Ammon's horn (tissue), 1 donor: ENCODE measurements at places on chromosomes 1 and 21.

- DNase-seq, result peak; percentile 8
These were observed 146.5 kb upstream of the LYPLAL1 start for GRCh38 chr1:219027146-219027673.

DNA sequence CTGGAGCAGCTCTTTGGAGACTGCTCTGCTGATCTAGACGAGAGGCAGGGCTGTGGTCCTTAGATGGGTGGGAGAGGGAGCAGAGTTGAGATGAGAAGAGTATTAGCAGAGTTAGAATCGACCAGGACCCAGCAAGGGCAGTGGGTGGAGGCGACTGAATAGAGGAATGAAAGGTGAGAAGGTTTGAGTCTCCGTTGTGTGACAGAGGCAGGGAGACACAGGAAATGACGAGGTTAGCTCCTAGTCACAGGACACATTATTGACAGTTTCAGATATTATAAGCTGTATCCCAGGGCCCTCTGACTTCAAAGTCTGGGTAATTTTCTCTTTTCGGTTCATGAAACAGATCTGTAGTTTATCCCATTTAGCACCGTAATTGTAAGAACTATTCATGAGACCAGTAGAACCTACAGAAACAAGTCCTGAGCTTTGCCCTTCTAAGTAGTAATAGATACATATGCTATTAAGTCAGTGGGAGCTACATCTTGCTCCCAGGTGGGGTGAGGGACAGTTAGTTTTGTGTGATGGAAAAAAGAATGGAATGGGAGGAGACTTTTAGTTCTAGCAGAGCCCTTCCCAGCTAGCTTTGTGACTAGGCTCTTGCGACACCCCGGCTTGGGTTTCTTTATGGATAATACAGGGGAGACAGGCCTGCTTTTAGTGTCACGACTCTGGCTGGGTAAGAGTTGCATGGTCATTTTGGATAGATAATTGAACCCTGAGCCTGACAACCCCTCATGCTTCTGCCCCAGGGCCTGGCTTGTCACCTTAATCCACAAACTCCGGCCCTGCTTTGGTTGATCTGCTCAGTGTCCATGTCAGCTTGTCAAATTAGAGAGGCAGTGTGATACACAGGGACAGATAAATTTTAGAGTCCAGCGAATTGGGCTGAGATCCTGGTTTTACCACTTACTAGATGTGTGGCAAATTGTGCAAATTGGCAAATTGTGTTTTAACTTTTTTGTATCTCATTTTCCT is 70.2 kb downstream of the UCK2 start:
- DNase-seq, result no peak

DNA sequence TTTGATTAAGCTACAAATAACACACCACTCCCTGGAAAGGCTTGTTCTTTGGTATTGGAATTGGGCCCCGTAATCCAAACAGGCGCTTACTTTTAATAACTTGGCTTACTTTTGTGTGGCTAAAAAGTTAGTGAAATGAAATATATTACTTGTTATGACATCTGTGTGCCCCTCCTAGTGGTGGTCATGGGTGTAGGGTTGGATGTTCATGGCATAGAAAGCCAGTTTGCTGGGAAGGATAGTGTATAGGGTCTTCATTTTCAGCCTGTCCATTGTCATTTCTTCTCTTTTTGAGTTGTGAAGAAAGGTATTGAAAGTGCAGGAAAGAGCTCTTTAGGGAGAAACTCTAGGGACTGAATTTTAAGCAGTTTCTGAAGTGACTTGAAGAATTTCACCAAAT is 5.9 kb downstream of the CDC14A start:
- DNase-seq, result no peak

- DNase-seq, result no peak
These were observed 52.8 kb upstream of the RPL11 start for GRCh38 chr1:23638786-23639241.

DNA sequence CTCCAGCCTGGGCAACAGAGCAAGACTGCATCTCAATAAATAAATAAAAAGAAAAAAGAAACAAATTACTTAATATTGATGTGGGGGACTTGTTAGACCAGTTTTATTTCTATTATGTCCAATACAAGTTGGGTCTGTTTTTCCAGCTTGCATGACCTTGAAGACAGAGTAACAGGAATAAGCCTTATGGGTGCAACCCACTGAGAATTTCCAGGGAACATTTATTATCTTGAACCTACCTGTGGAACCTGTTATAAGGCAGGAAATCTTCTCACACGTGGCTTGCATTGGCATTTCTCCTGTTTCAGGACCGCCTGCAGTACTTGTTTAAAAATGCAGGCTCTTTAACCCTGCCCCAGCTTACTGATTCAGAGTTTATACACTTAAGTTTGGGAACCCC is 64.0 kb downstream of the ZBTB17 start:
- DNase-seq, result no peak

GRCh38 chr21:33027401-33028286 is 1.9 kb downstream of the OLIG2 start:
- DNase-seq, result no peak

DNA sequence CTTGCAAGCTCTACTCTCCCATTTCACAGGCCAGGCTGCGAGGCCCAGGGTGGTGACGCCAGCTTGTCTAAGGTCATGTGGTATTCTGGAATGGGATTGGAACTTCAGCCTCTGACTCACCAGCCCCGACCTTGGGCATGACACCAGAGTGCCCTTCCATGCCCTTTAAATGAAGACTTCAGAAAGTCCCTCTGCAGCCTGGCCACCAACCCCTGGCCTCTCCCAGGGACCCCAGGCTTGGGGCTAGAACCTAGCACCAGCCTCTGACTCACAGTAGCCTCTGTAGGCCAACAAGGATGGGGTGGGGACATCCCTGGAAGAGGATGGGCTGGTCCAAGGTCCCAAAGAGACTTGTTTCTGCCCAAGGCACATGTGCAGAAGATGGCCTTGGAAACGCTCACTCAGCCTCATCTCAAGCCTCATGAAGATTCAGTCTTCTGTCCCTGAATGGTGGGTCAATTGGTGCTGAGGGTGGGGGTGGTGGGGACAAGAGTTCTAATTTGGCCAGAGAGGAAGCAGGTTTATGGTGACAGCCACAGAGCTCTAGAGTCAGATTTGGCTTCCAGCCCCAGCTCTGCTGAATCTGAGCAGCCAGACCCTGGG is 36.1 kb upstream of the RUNX3 start:
- DNase-seq, result no peak

DNA sequence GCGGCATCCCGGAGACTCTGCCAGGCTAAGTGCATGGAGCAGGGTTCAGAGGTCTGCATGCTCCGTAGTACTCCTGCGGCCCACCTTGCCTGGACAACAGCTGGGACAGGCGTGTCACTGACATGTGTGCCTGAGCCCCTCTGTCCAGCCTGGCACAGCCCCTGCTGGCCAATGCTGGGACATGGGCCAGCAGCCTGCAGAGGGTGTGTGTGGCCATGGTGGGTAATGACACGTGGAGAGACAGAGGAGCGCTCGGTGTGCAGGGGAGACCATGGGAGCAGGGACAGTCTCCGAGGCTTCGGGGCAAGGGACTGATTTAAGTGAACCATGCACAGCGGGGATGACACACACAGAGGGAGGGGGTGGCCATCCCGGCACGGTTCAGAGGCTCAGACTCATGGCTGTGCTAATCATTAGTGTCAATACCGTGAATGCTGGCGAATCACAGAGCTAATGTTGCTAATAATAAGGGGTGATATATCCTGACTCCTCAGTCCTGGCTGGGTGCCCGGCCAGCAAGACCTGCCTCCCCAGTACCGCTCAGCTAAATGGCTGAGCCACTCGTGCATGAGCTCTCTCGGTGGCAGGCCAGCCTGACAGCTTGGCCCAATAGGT is 41.5 kb downstream of the IGSF21 start:
- no peak for DNase-seq

DNA sequence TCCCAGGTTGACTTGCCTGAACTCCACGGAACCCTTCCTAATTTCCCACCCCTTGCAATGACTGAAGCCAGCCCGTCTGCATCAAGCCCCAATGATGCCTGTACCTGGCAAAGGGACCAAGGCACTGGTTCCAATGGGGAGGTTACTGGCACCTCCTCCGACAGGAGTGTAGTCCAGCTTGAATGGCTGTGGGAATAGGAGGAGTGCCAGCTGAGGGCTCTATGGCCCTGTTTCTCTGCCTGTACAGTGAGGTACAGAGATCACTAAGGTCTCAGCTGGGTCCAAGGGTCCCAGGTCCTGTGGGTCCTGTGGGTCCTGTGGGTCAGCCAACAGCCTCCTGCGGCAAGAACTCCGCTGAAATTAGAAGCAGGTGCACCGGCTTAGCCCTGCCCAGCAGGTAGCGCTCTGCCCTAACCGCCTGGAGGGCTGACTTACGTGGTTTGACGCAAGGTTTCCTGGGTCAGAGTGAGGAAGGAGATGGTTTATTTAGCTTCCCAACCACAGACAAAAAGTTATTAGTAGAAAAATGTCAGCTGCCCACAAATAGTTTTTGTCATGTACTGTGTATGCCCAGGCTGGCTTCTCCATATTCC is 9.9 kb upstream of the SPRR4 start:
- DNase-seq, result no peak

- no peak for DNase-seq
These were observed 692.4 kb downstream of the KCNT2 start for GRCh38 chr1:195915826-195916225.

DNA sequence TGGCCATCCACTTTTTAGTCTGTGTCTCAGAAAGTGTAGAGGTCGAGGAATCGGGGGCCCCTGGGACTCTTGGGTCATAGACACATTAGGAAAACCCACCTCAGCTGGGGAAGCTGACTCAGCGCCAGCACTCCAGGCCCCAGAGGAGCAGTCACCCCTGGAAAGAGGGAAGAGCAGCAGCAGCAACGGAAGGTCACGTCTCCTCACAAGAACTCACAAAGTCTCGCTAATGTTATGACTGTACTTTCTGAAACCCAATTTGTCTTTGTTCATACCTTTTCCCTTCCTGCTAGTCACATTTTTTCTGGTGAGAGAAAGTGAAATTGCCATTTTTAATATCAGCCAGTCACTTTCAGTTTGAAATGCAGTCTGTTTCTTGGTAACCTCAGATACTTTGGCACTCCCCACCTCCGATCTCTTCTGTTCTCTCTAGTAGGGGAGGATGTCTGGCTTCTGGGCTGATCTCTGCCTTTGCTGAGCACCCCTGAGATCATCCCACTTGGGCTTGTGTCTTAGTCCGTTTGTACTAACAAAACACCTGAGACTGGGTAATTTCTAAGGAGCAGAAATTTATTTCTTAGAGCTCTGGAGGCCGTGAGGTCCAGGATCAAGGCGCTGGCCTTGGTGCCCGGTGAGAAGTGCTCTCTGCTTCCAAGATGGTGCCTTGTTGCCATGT is 6.0 kb upstream of the NLRP3 start:
- DNase-seq, result no peak

GRCh38 chr21:44347911-44348451 is 5.4 kb upstream of the TRPM2 start:
- no peak for DNase-seq

DNA sequence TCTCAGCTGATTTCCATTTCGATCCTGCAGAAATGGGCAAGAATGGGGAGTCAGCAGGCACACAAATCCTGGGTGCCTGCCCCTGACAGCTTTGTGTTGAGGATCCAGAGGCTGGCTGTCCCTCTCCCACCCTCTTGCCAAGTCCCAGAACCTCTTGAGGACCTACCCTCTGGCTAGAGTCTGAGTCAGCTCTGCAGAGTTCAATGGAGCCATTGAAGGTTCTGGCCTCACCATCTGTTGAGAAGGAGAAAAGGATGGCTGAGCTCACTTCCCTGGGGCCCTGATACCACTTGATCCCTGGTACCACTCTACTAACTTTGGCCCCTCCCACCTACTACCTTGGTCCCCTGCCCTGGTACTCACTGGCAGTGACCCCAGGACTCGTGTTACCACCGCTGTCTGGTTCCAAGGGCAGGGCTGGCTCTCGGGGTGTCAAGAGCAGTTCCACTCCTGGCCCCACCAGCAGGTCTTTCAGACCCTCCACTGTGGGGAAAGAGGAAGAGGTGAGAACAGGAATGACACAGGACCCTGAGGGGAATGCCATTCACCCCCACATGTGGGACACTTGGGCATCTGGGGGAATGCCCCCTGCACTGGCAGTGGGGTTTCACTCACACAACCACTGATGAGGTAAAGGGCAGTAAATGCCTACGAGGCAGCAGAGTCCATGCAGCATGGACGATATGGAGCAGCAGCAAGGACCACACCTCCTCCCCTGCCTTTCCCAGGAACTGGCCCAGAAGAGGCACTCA is 10.5 kb downstream of the RXFP4 start:
- no peak for DNase-seq

GRCh38 chr1:211828584-211829342 is 1.8 kb downstream of the LPGAT1 start:
- no peak for DNase-seq

DNA sequence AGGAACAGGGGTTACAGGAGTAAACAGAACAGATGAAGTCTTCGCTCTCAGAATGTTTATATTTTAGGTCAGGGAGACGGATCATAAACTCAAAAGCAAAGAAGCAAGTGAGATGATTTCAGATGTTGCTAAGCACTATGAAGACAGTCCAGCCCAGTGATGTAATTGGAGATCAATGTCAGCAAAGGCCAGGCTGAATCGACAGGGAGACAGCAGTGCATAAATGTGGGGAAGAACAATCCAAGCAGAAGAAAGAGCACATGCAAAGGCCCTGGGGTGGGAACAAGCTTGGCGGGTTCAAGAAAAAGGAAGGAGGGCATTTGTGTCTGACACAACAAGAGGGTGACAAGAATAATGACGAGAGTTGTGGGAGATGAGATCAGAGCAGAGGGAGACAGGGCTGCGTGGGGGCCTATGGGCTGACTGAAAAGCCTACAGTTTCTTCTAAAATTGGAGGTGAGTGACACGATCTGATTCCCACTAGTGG is 47.0 kb downstream of the TAS1R2 start:
- DNase-seq, result no peak
